ENCODE measurements at places on chromosomes 4 and X. TPM values are rescaled to one million over a fixed set of nuclear protein-coding genes. Genes with fewer than 3 reads are reported as not detected.

The GJB1 gene
- 6.2 TPM for polyA plus RNA-seq

DNA sequence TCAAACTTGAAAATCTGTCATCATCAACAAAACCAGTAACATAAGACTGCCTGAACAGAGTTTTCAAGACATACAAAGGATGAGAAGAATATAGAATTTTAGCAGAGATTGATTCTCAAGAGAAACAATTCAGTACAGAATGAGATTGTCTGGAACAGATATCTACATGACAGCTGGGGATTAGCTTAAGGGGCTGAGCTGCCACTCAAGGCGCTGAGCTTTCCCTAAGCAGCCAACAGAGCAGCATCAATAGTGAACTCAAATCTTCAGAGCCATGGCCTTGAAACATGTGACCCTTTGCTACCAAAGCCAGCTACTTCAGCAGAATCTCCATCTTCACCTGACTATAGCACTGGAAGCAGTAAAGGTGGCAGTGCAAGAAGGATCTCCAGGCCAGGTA, 24.3 kb upstream of the PCDH10 start:
- DNase-seq = no peak

GRCh38 chrX:145631461-145631951, 186.1 kb upstream of the SLITRK2 start:
- no peak for DNase-seq

DNA sequence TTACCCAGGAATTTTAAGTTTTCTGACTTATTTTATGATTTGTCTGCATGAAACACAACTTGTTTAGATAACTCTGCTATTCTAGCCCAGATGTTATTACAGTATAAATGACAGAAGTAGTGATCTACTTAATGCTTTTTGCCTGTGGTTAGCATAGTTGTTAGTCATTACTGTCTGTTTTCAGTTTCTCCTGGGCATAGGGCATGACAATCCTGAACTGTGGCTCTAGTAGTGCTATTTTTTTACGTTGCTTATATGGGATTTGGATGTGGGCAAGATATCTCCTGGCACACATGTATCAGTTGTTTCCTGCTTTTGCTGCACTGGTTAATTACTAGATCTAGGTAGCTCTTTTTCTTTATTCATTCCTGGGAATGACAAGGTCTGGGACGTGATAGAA, 1005.8 kb downstream of the PCDH18 start:
- no peak for DNase-seq

The FHIP1A gene
- 4.1 TPM for polyA plus RNA-seq

- no peak for DNase-seq
Measured at GRCh38 chr4:48138936-48139335, 4.9 kb upstream of the TXK start.

DNA sequence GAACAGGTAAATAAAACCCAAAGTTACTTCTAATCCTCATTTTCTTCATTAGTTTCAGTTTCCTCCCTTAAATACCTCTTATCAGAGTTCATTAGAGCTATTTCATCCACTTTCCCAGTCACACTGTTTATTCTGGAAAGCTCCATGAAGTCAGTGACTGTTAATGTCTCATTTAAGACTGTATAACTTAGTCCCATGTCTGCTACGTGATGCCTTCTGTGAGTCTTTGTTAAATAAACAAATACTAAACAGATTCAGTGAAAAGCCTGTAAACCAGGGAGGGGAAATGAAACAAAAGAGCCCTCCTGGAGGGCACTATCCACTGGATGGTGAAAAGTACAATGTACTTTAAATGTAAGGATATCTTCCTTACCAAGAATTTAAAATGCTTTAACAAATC, 24.7 kb downstream of the ACE2 start:
- DNase-seq = no peak

DNA sequence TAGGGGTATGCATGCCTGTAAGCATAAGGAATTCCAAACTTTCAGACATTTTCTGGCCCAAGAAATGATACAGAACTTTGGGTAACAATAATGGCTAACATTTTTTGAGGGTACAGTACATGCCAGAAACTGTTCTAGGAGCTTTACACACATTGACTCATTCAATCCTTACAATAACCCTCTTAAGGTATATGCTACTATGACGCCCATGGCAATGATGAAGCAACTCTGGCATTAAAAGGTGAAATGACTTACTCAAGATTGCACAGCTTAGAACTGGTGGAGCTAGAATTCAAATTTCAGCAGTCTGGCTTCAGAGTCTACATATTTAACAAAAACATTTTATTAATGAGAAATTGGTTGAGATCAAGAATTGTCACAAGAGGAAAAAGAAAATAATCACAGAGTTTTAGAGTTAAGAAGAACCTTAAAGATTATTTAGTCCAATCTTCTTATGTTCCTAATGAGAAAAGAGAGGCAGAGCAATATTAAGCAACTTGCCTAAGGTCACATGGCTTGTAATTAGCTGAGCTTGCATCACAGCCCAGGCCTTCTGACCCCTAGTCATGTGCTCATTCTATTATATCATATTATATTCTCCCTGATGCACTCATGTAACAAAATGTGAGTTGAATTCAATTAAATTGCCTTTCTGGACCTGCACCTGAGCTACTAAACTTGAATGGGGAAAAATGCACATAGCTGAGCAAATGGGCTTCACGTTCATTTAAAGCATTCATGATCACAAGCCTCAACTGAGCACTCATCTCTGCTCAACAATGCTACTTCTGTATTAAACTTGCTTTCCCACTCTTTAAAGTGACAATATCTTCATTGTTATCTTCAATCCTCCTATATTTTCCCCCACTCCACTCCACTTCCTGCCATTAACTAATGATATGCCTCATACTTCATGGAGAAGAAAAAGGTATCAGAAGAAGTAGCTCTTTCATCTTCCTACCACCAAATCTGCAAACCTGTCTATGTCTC, 73.2 kb downstream of the ENOX2 start:
- no peak for DNase-seq

DNA sequence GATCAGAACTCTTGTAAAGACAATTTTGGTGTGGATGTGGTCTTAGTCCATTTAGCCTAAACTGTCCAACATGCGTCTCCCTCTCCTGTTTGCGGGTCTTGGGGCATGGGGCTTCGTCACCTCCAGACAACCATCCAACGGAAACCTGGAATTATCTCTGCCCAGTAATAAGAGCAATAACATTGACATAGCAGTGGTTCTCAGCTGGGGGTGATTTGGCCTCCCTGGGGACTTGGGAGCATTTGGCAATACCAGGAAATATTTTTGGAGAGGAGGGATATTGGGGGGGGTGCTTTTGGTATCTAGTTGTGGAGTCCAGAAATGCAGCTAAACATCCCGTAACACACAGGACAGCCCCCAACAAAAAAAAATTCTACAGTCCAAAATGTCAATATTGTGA, 47.2 kb downstream of the SEL1L3 start:
- no peak for DNase-seq

DNA sequence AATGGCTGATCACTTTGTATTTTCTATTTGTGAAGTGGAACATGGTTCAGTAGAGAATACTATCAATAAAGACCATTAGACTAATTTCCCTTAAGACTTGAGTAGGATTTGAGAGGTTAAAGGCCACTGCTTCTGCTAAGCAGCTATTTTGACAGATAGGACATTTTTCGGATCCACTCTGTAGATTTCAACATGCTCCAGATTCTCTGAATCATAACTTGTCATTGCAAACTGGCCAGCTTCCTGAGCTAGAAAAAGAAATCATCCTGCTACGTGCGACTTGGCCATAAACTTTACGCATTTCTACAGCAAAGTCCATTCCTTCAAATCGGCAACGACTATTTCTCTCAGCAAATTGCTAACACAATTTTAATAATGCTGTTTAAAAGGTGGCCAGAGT, 55.2 kb downstream of the MGST2 start:
- no peak for DNase-seq
